CD4-positive, alpha-beta T cell treated with Interleukin-6 for 4 hours (primary cell): ENCODE measurements at places on chromosomes 1 and 21.
A peak's percentile ranks its signal among the peaks of the same experiment; 100 is the strongest.

GRCh38 chr1:11059155-11059967 lies 457 bp downstream of the SRM start:
- DNase-seq: no peak

DNA sequence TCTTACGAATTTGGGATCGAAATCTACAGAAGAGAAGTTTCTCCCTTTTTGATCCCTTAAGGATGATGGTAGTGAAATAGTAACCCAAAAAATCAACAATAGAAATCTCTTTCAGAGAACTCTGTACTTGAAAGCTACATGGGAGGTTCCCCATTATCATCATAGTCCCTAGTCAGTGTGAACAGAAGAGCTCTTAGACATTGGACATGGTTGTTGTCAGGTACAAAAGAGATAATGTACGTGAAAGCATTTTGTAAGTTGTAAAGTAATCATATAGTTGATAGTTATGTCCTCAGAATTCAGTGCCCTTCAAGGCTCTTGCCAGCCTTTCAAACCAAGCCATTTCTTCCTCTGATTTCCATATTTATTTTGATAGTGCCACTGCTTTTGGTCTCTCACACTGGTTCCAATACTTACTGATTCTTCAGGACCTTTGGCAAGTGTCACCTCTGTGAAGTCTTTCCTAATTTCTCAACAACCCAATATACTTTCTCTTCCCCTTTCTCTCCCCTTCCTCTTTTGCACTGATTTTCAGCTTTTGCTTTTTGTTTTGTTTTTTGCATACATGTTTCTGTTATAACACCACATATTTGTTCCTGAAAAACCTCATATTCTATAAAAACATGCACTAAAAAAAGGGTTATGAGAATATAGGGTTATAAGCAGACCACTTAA lies 22.4 kb downstream of the VPS45 start:
- no peak for DNase-seq

- no peak for DNase-seq
Observed at GRCh38 chr1:156516821-156517220, 16.2 kb upstream of the MEF2D start.

- DNase-seq: no peak
Observed at GRCh38 chr1:40317394-40318074, 448 bp upstream of the COL9A2 start.

GRCh38 chr1:195608883-195609282 lies 999.4 kb downstream of the KCNT2 start:
- no peak for DNase-seq

DNA sequence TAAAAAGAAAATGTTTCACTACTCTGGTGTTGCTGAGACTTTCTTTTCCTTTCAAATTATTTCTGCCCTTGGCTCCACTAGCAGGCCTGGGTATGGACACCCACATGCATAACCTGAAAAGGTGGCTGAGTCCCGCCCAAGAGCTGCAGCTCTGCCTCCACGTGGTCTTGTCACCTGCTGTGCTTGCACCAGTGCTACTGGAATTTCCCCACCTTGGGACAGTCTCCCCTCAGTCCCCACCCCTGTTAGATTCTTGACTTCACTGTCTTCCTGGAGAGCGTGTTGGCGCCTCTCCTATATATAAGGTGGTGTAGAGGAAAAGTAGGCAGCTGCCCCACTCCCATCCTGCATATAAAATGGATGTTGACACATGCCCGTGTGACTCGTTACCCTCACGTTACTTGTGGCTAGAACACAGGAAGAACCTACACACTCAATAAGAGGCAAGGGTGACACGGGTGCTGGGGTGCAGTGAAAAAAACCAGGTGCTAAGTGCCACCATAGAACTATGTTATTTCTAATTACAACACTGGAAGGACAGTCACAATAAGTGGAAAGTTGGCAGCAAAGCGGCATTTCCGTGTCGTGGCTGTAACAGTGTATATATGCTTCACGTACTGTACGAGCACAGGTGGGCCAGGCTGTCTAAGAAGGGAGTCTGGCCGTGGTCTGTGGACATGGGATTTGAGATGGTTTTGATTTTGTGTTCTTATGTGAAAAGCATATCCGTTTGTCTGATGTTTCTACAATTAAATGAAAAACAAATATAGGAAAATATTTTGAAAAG lies 61.0 kb downstream of the POFUT2 start:
- DNase-seq: peak; percentile 49

DNA sequence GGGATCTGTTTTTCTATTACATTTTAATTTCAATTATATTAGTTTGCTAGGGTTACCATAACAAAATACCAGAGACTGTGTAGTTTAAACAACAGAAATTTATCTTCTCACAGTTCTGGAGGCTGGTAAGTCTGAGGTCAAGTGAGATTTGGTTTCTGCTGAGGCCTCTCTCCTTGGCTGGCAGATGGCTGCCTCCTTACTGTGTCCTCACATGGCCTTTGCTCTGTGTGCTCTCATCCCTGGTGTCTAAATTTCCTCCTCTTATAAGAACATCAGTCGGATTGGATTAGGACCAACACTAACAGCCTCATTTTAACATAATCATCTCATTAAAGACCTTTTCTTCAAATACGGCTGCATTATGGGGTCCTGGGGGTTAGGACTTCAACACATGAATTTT lies 195.2 kb upstream of the CHODL start:
- DNase-seq: no peak

- DNase-seq: no peak
Observed at GRCh38 chr1:215983680-215984079, 416.6 kb downstream of the KCTD3 start.

- DNase-seq: no peak
Observed at GRCh38 chr1:205665201-205666045, 14.9 kb downstream of the SLC45A3 start.

- DNase-seq: no peak
Observed at GRCh38 chr1:21633992-21634805, 35.0 kb downstream of the RAP1GAP start.

GRCh38 chr1:69836971-69837636 lies 269.4 kb downstream of the LRRC7 start:
- DNase-seq: no peak

- DNase-seq: no peak
Observed at GRCh38 chr1:196640976-196641375, 10.9 kb upstream of the CFH start.

GRCh38 chr1:112689842-112690237 lies 15.4 kb downstream of the MOV10 start:
- DNase-seq: no peak

GRCh38 chr1:33047839-33048305 lies 11.2 kb upstream of the AK2 start:
- no peak for DNase-seq

DNA sequence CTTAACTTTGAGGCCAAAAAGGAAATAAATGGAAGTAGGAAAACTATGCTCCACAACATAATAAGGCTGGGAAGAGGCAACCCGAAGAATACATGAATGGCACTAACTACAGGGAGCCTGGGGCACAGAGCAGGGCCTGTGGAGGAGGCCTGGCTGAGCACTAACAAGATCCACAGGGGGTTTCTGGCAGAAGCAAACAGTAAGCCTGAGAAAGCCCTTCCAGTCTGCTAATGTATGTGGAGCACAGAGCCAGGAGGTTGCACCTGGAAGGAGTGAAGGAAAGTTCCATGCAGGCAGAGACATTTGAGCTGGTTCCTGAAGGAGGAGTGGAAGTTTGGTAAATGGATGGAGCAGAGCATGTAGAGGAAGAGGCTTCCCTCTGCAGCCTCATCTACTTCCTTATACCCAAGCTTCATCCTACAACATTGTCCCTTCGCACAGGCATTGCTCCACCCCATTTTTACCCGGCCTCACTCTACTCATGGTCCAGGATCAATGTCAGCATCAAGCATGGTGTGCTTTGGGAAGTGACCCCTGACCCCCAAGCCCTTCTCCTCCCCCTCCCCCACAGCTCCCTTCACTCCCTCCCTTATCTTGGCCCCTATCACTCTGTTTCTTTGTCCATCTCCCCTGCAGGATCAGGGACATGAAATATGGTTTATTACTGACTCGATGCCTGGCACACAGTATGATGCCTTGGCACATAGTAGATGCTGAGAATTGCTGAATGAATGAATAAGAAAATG lies 23.3 kb downstream of the SHISA4 start:
- DNase-seq: no peak

GRCh38 chr1:220426989-220427388 lies 100.9 kb upstream of the MARK1 start:
- DNase-seq: no peak

- DNase-seq: no peak
Observed at GRCh38 chr1:215971793-215972441, 404.8 kb downstream of the KCTD3 start.

DNA sequence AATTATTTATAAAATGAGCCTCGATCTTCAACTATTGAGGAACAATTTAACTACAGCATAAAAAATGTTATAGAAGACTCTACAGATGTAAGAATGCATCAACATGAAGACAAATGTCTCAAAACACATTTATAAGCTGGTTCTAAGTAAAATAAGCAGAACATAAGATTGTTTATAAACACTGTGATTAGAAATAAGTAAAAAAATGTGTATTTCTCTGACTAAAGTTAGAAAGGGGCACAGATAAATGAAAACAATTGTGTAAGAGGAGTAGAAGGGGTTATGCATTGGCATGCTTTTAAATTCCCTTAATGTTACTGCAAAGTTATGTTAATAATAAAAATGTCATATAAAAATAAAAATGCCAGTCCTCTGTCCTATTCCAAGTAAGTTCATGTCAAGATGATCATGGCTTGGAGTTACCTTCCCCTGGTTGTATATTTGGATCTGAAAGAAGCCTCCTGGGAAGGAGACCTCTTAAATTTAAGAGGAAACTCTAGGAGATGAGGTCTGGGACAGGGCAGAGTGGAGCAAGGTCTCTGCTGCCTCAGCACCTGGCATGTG lies 70.2 kb upstream of the FAM20B start:
- no peak for DNase-seq

DNA sequence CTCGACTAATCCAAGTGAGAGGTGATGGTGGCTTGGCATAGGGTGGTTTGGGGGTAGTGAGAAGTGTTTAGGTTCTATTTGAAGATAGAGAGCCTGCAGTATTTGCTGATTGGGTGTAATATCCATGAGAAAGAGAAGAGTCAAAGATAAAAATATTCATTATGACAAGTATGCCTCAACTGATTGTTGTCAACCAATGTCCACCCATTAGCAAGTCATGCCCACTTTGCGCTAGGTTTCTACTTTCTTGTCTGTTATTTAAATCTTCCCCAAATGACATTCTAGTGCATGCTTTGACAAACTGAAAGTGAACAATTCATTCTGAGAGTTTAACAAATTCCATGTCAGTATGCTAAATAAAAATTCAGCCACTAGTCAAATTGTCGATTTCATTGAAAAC lies 3.8 kb upstream of the XCL1 start:
- DNase-seq: no peak

DNA sequence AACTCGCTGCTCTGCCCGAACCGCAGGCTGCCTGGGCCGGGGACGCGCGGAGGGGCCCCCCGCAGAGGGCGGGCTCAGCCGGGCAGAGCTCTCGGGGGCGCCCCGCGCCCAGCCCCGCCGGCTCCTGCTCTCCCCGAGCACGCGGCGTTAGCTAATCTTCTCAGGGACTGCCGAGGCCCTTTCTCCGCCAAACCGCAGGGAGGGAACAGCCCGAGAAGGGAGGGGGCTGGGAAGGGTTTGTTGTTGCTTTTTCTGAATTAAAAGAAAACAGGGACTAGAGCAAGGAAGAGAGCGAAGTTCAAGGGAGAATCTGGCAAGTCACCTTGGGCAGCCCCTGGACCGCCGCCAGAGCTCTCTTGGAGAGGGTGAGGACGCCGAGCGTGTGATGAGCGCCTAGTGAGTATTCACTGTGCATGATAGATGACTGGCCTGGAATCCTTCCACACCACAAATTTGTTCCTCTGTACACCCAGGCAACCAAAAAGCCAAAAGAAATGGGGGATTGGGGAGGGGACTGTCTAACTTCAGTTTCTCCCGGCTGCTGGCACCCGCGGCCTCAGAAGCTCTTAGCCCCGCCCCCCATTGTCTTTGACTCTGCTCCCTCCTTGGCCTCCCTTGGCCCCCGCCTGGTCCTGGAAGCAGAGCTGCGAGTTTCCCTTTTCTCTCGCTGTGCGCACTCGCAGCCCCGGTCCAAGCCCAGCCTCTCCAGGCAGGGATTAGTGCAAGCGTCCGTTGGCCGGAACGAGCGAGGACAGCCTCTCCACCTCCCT lies 19.7 kb upstream of the LMX1A start:
- DNase-seq: peak; percentile 37

GRCh38 chr1:76833151-76833550 lies 34.1 kb upstream of the ST6GALNAC5 start:
- DNase-seq: no peak

DNA sequence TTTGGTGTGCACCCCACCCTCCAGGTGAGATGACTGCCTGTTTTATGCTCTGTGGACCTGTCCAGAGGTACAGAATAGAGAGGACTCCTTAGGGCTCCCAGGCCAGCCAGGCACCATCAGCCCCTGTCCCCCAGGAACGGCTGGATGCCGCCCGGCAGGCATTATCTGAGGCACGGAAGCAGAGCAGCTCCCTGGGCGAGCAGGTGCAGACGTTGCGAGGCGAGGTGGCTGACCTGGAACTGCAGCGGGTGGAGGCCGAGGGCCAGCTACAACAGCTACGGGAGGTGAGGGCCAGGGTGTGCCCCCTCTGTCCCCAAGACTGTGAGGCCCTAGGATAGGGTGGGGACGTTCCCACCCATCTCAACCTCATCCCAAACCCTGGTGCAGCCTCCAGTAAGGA lies 10.8 kb downstream of the MFAP2 start:
- no peak for DNase-seq

- DNase-seq: no peak
Observed at GRCh38 chr21:17674106-17674505, 61.4 kb upstream of the BTG3 start.

DNA sequence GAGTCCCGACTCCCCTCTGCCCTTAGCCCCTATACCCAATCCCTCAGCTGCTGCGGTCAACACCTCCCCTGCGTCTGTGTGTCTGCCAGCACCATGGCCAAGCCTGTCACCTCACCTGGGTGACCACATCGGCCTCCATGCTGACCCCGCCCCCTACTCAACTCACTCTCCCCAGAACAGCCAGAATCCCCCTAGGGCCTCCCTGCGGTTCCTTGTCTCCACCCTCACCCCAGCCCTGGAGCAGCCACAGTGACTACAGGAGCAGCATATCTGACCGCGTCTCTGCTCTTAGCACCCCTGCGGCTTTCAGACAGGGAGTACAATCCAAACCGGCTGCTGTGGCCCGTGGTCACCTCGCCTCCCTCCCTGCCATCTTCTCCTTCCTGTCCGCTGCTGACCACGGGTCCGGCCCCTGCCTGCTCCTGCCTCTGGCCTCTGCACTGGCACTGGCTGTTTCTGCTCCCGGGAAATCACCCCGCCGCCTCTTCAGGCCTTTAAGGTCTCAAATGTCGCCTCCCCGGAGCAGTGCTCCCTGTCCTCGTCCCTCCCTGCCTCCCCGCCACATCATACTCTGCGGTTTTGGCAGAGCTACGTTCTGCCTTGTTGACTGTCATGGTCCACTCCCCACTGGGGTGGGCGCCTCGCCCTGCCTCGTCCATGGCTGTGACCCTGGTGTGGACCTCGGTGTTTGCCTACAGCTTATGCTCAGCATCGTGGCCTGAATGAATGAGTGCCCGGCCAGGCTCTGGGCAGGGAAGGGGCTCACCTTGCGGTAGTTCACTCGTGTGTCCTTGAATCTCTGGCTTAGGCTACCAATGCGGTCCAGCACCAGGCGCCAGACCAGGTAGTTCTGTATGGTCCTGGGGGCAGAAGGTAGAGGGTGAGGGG lies 11.1 kb downstream of the PRXL2B start:
- DNase-seq: no peak
